CD4-positive, alpha-beta T cell treated with Interleukin-6 at 100 ng/mL for 8 hours (primary cell): ENCODE measurements at places on chromosomes 11 and 22.

- no peak for DNase-seq
Observed at GRCh38 chr22:37059876-37060449, 8.4 kb downstream of the KCTD17 start.

DNA sequence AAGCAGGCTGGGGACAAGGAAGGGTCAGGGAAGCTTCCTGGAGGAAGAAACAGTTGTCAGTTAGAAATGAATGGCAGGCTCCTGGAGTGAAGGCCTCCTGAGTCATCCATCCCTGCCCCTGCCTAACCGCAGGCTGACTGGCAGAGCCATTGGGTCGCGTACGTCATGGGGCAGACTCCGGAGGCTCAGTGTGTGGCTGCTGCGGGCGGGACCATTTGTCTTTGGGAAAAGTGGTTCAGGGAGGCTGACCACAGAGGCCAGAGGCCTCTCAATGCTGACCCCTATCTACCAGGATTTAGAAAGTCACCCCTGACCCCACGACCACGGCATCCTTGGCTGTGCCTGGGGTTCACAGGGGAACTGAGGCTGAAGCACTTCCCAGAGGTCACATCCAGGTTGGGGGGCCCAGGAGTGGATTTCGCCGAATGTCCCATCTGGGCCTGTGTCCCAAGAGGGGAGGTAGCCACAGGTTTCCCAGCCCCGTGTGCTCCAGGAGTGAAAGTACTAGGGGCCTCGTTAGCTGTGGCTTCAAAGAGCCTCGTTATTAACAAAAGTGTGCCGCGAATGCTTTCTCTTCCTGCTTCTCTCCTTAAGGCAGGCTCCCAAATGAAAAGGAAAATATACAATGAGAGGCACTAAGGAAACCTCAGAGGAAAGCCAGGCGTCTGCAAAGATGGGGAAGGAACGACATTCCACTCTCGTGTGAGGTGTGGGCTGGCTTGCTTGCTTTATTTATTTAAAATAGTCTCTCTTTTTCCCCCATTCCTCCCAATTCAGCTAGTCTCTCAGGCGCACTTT lies 58.9 kb downstream of the FLRT1 start:
- no peak for DNase-seq

DNA sequence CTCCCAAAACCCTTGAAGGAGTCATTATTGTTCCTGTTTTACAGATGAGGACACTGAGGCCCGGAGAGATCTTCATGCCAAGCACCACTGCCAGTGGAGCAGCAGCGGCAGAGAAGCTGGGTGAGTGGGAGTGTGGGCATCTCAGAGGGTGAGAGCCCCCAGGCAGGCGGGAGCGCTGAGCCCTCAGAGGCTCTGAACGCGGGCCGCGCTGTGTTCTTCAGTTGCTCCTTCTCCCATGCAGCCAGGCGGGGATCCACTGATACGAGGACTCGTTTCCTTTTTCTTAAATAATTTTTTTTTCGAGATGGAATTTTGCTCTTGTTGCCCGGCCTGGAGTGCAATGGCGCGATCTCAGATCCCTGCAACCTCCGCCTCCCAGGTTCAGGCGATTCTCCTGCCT lies 47.0 kb downstream of the TPBGL start:
- no peak for DNase-seq

GRCh38 chr22:46619830-46620501 lies at the start of gene GRAMD4:
GRAMD4 (plus strand) TSS chr22:46620386; CDS start chr22:46626800, 6,414 bp downstream.
- DNase-seq: no peak

GRCh38 chr22:49212466-49212865 lies 615.2 kb downstream of the BRD1 start:
- DNase-seq: no peak

- DNase-seq: no peak
Observed at GRCh38 chr11:27217948-27218420, 145.0 kb downstream of the CCDC34 start.

DNA sequence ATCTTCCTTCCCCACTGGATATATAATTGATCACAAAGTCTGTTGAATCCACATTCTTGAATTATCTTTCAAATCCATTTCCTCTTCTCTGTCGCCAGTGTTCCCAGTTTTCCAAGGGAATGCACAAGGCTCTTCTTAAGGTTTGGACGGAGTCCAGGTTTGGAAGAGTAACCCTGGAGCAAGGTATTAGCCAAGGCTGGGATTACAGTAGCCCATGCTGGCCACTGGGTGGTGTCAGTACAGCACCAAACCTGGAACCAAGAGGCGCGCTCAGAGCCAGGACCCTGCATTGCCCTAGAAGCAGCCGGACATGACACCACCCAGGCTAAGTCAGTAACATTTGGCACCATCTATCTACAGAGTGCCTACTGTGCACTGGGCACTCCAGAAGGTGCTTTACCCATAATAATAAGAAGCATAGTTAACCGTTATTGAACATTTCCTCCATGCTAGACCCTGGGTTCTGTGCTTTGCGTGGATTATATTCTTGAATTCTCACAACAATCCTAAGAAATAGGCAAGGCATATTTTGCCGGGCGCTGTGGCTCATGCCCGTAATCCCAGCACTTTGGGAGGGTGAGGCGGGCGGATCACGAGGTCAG lies 48.0 kb upstream of the CLPB start:
- peak; percentile 31 for DNase-seq

DNA sequence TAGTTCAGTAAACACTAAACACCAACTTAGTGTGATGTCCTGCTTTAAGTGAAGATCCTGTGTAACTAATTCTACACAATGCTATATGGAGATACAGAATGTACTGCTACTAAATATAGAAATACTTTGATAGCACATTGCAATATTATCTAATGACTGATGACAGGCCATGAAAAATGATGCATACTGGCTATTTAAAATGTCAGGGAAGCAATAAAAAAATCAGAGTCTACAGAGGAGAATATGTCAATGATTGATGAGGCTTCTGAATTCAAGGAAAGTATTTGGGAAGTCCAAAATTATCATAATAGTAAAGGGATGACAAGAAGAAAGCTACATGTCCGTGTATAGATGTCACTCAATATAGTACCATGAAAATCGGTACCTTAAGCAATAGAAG lies 55.3 kb downstream of the GUCY1A2 start:
- no peak for DNase-seq

GRCh38 chr11:93626038-93626437 lies 35.4 kb upstream of the CEP295 start:
- no peak for DNase-seq

GRCh38 chr11:31500560-31500959 lies 8.9 kb downstream of the IMMP1L start:
- DNase-seq: no peak

- DNase-seq: no peak
Observed at GRCh38 chr11:2173150-2173693, 1.6 kb upstream of the TH start.

- no peak for DNase-seq
Observed at GRCh38 chr11:71070490-71071453, 181.6 kb downstream of the SHANK2 start.

DNA sequence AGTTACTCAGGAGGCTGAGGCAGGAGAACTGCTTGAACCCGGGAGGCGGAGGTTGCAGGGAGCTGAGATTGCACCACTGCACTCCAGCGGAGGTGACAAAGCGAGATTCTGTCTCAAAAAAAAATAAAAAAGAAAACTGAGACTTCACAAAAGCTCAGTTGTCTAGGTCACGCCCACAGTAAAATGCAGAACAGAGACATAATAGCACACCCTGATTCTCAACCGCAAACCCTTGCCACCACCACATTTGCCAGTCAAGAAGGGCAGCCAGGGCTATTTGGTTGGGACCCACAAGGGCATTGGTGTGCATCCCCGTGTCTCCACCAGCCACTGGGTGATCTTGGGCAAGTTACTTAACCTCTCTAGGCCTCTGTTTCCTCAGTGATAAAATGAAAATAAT lies 25.4 kb downstream of the CREB3L1 start:
- no peak for DNase-seq

- no peak for DNase-seq
Observed at GRCh38 chr11:29900382-29900781, 116.4 kb downstream of the KCNA4 start.

DNA sequence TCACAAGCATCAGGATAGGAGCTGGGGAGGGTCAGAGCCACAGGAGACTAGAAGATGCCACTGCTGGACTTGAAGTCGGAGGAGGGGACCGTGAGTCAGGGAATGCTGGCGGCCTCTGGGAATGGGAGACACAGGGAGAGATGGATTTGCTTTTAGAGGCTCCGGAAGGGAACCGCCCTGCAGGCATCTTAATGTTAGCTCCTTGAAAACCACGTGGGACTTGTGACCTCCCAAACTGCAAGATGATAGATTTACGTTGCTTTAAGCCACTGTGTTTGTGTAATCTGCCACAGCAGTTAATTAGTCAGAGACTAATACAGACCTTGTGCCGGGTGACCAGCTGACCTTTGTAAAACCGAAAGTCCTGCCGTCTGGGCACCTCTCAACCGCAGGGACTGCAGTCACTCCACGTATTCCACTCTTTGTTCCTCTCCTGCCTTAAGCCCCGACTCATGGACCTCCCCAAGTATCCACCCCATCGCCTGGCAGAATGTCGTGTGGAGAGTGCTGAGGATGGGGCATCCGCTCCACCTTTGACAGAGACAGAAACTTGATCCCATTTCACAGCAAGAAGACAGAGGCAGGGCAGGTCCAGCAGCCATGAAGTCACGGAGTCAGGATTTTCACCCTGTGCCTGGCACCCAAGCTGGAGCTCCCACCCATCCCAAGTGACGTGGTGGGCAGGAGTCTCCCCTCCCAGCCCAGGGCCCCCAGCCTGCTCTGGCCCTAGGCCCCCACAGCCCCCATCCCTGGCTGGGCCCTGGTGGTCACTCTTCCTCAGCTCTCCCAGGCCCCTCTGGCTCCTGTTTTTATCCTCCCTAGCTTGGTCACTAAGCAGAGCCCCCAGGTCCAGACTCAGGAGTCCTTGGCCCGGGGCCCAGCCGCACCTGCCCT lies 19.4 kb upstream of the CTSD start:
- DNase-seq: no peak

GRCh38 chr11:82790723-82791484 lies 57.2 kb upstream of the FAM181B start:
- no peak for DNase-seq

DNA sequence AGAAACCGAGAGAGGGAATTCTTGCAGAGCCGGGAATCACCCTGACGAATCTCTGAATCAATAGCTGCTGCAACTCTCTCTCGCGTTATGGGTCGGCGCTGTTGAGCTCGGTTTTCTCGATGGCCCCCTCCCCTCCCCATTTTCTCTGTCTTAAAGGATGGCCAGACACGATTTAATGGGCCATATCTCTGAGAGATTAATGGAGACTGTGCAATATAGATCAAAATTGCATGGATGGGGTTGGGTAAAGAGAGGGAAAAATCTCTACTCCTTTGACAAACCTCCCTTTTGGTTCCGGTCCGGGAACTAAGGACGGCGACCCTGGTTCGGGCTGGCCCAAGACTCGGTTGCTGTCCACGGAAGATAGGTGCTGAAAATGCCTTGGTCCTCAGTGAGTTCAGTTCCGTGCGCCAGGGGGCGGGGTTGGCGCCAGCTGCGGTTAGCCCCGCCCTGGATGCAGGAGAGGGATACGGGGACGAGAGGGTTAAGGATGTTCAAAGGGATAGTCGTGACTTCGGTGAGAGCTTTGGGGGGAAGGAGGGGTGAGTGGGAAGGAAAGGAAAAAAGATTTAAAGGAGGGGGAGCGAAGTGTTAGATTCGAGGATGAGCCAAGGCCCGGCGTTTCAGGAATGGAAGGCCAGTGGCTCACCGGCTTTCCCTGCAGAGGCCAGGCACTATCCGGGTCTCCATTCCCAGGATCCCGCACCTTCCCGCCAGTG lies 103.6 kb upstream of the HSD17B12 start:
- no peak for DNase-seq

- peak; percentile 32 for DNase-seq
Observed at GRCh38 chr22:40685406-40685805, 6.1 kb downstream of the MCHR1 start.

DNA sequence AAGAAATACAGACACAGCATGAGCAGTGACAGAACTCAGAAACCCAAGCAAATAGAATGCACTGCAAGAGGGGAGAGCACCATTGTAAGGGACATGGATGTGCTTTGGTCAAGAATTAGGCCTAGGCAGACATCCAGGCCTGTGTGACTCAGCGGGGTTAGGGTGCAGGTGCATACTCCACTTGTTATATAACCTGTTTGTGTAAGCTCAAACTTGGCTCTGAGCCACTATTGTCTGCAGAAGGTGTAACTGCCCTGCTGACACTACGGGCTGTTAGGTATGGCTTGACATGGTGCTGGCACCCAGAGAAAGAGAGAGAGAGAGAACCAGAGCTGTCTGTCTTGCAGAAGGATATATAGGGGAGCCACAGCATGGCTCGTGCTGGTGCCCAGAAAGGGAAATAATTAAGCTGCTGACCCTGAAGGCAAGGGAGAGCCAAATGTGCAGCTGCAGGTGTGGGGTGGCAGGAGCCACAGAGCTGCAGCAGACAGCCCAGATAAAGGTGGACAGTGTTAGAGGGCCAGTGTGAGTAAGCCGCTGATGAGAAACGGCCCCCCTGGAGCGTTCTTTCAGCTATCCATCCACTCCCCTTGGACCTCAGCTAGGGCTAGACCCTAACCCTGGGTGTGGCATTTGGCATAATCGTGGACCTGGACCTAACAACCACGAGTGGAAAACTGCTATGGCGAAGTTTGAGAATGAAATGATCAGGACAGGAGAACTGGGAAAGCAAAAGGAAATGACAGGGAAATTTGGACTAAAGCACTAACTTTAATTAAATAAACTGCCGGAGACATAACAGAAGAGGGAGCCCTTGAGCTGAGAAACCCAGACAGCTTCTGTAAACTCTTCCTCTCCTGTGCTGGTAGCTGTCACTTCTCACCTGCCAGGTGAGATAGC lies 253.0 kb upstream of the CCDC179 start:
- DNase-seq: no peak

GRCh38 chr11:10899121-10899830 lies 41.4 kb upstream of the ZBED5 start:
- DNase-seq: no peak

GRCh38 chr11:102802341-102802740 lies 4.4 kb upstream of the MMP1 start:
- DNase-seq: no peak

GRCh38 chr11:107408762-107409211 lies 48.8 kb downstream of the CWF19L2 start:
- no peak for DNase-seq

GRCh38 chr11:122695076-122695615 lies 39.6 kb downstream of the UBASH3B start:
- DNase-seq: no peak

- no peak for DNase-seq
Observed at GRCh38 chr11:12200279-12200990, 90.0 kb downstream of the MICAL2 start.

DNA sequence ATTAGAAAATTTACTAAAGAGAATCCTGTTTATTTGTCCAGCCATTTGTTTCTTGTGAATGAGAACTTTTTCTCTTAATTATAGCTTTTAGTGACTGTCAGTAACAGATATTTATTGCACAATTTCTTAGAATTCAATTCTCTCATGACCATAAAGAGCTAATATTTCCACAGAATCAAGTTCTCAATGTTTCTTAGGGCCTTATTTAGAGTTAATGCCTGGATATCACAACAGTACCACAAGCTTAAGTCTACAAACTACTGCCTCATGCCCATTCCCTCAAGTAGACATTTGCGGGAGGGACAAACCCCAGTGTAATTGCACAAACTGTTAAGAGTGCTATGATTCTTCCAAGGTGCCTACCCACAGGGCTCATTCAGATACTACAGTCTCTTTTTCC lies 199.7 kb upstream of the POU2AF2 start:
- no peak for DNase-seq

- no peak for DNase-seq
Observed at GRCh38 chr11:76256448-76256847, 50.1 kb upstream of the WNT11 start.

- DNase-seq: no peak
Observed at GRCh38 chr11:79897896-79898295, 457.1 kb upstream of the TENM4 start.

GRCh38 chr11:125933030-125933813 lies 12.6 kb upstream of the VSIG10L2 start:
- DNase-seq: no peak

- no peak for DNase-seq
Observed at GRCh38 chr22:26234296-26234695, 65.0 kb downstream of the SEZ6L start.
